ENCODE measurements at places on chromosomes 1 and 21.

GRCh38 chr1:24263211-24263610, 55.9 kb upstream of the GRHL3 start:
- DNase-seq, result no peak

DNA sequence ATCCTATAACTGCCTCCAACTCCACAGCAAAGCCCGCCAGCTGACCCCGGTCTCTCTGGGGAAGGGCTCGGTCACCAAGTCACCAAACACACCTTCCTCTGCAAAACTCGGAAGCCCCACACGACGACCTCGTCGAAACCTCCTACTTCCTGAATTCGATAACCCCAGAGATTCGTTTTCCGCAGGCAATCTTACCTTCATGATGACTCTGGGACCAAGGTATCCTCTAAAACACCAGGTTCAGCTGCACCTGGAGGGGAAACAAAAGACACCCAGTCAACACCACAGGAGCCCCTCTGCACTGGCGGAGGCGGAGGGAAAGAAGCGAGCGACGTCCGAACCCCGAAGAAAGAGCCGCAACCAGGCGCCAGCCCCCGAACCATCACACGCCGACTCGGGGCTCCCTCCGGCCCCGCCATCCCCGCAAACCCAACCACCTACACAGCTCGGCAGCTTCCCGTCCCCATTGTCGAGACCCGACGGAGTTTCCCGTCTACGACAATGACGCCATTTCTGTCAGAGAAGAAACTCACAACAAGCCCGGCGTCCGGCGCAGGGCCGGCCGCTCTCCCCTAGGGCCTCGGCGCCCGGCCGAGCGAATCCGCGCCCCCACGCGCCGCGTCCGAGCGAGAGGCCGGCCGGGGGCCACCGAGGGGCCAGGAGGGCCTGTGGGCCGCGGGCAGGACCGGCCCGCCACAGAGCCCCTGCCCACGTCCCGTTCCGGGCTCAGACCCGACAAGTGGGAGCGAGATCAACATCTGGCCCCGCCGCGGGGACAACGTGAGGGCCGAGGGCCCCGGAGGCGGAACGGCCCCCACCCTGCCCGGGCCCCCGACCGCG, 1.0 kb downstream of the ARID4B start:
- peak; percentile 83 for DNase-seq

- DNase-seq, result no peak
These were observed 40.9 kb downstream of the ACTL8 start for GRCh38 chr1:17795836-17796645.

- DNase-seq, result no peak
These were observed 2.4 kb downstream of the NECAP2 start for GRCh38 chr1:16442941-16443340.
